ENCODE measurements at places on chromosomes 11 and 22.

DNA sequence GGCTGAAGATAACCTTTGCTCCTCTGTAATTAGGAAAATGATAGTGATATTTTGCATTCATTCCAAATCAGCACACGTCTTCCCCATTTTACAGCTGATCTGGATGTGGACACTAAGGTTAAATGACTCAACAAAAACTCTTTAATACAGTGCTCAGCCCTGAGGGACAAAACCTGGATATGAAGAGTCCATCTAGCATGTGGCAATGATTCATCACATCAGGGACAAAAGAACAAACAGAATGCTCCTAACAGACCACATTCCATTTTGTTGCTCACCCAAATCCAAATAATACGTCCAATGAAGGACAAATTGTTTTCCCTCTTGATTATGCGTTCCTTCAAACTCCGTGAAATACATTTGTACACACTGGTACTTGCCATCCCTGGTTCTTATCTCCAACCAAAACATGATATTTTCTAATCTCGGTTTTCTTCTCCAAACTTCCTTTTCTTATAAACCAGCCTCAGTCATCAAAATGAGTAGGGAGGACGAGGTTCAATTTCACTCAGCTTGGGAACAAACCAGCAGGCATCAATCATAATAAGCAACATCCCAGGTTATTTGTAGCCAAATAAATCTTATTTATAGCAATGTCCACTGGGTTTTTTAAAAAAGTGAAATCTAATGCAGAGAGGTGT lies 53.7 kb upstream of the MTMR2 start:
- DNase-seq: peak; percentile 46

GRCh38 chr11:108319541-108320145 lies 96.8 kb downstream of the ATM start:
- DNase-seq: no peak

- no peak for DNase-seq
Measured at GRCh38 chr22:26072621-26073020, 96.6 kb upstream of the SEZ6L start.

- no peak for DNase-seq
Measured at GRCh38 chr11:90223248-90223585, 368 bp upstream of the CHORDC1 start.

DNA sequence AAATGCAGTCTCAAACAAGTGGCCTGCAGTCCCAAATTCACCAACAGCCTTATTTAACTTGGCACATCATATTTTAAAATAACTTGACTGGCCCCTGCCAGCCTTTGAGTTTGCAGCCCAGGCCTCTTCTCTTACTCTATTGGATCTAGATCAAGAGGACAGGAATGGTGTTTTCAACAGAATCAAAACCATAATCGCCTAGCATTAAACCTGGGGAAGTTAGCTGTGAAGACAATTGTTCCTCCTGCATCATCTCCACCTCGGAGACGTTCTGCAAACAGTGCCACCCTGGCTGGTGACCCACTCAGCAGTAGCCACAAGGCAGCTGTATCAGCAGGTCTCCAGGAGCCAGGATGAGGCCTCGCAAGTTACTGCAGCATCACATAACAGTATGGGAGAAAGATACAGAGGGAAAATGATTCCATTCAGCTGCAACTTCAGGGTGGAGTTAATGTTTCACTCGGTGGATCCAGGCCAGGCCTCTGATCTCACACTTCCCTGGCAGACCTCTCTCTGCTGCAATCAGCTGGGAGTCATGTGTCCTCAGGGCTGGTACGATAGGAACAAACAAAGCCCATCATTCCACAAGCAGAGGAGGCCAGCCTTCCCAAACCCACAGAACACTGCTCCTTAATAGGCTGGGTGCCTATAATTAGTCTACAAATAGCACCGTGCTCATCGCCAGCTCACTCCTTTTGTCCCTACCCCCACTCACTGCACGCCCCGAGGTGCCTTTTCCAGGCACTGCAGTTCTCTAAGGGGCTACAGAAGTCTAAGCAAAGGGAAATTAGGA lies 18.6 kb upstream of the SCN2B start:
- peak; percentile 81 for DNase-seq

- no peak for DNase-seq
Measured at GRCh38 chr22:44801476-44801875, 49.1 kb downstream of the ARHGAP8 start.

DNA sequence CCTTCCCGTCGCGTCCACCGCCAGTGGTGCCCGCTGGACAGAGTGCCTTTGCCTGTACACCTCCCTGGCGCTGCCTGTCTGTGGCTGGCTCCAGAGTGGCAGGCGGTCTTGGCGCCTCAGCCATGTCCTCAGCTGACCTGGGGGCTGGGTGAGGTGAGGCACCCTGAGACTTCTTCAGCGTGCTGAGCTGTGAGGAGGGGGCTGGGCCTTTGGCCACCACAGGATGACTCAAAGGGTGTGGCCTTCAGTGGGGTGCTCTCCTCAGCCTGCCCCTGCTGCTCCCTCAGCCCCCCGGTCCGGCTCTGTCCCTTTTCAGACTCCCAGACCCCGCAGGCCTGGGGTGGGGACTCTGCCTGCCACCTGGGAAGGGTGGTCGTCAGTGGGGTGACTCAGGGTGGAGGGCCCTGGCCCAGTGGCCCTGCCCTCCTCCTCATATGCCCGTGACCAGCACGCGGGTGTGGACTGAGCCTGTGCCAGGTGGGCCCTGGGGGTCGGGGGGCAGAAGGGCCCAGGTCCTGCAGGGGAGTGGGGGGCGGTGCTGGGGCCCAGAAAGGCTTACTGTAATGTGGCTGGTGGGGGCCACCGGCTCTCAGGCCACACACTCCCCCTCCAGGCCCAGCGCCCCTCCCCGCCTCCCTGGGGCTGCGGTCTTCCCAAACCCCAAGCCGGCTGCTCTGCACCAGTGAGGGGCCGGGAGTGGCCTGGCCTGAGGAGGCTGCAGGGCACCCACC lies 15.9 kb downstream of the CRELD2 start:
- peak; percentile 20 for DNase-seq

DNA sequence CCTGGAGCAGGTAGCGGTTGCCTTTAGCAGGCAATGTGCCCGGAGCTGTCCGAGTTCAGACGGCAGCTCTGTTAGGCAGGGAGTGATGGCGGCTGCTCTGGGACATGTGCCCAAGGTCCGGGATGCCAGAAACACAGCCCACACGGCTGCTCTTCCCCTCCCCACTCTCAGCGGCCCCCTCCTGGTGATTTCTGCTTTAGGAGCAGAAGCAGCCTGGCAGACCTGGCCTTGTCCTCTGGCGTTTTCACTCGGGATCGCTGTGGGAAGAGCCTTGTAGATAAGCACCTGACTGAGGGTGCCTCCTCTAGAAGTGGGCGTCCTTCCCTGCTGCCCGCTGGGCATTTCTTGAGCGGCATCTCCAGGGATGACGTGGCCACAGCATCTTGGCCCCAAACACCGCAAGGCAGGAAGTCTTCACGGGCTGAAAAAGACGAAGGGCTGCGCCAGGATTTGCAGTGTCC lies 392.2 kb downstream of the TBC1D22A start:
- peak; percentile 80 for DNase-seq

- no peak for DNase-seq
Measured at GRCh38 chr11:80214413-80214812, 773.6 kb upstream of the TENM4 start.

GRCh38 chr11:123753110-123753509 lies 1.2 kb downstream of the OR6X1 start:
- no peak for DNase-seq

- peak; percentile 67 for DNase-seq
Measured at GRCh38 chr22:31876156-31876920, 68.0 kb upstream of the YWHAH start.

GRCh38 chr22:32800158-32800882 lies 1.2 kb upstream of the TIMP3 start:
- no peak for DNase-seq

DNA sequence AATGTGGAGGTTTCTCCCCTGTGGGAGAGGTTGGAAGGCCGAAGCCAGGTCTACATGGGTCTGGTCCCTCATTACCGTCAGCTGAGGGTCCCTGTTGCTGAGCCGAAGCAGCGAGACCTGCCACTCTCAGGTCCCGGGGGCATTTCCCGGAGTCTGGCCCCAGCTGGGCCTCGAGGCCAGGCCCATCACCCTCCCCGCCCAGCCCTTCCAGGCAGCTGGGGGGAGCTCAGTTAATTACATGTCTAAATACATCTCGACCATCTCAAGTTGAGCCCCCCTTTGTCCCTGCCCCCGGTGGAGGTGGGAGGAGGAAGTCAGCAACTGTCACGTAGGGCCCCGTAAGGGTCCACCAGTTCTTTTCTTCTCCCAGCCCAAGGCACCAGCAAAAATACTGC lies 3.6 kb downstream of the CDKN1C start:
- DNase-seq: no peak

DNA sequence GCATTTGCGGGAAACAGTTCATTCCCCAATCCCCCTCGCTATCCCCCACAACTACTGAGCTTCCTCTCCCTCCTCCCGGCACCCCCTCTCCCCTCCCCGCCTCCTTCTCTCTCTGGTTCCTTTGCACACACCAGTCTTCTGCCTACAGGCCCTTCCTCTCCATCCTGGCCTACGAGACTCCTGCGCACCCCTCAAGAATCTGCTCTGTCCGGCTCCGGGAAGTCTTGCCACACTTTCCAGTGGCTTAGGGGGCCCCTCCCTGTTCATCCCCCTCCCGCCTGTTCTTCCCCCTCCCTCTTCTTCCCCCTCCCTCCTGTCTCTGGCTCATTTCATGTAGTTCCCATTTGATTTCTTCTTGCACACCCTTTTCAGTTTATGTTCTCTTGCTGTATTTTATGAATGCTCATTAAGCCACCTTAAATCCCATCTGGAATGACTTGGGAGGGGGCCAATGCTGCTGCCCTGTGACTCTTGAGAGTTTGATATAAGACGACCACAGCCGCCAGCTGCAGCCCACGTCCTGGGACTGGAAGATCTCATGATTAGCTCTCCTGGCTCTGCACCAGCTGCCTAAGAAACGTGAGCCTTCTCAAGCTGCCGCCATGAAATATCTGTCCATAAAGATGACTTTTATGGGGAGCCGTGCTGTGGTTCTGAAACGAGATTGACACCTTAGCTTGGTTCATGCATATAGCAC lies 50.9 kb downstream of the RPS6KA4 start:
- DNase-seq: no peak

- DNase-seq: no peak
Measured at GRCh38 chr11:58999291-58999680, 60.0 kb downstream of the GLYATL1 start.

DNA sequence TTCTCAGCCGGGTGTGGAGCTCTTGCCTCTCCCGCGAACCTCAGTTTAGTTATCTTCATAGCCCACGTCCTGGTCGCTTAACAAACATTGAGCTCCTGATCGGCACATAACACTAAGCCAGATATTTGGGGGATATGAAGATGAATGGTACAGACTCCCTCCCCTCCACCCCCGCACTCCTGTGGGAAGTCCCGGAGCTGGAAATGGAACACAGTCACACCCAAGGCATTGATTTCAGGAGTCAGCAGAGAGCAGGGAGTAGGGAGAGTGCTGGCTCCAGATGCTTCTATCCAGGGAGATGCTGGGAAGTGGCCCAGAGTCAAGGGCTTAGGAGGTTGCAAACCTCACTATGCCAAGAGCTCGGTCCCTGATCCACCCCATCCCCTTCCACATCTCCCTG lies 26.1 kb upstream of the CABP7 start:
- DNase-seq: peak; percentile 29

GRCh38 chr11:83827520-83827919 lies 541.4 kb upstream of the CCDC90B start:
- DNase-seq: peak; percentile 1

- DNase-seq: no peak
Measured at GRCh38 chr22:41524251-41524661, 20.0 kb downstream of the POLR3H start.

GRCh38 chr11:93743291-93743690 lies 1.8 kb downstream of the C11orf54 start:
- no peak for DNase-seq

DNA sequence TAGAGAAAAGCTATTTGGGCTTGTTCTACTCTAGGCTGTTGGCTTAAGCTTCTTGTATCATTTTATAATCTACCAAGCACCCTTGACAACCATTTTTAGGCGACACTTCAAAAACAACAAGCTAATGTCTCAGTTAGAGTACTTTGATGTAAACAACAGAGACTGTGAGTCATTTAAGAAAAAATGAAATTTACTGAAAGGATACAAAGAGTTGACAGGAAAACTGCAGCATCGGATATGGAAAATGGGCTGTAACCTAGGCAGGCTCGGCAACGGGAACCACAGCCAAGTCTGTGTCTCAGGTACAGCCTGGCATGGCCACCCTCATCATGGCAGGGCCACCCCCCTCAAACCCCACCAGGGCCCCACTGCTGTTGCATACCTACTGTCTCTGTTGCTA lies 4.4 kb upstream of the RNF169 start:
- DNase-seq: no peak

- peak; percentile 78 for DNase-seq
Measured at GRCh38 chr22:20441631-20442484, 4.2 kb upstream of the SCARF2 start.

GRCh38 chr11:45031912-45032519 lies 81.3 kb upstream of the TP53I11 start:
- no peak for DNase-seq

- peak; percentile 53 for DNase-seq
Measured at GRCh38 chr11:94671553-94672366, 96.4 kb upstream of the AMOTL1 start.

DNA sequence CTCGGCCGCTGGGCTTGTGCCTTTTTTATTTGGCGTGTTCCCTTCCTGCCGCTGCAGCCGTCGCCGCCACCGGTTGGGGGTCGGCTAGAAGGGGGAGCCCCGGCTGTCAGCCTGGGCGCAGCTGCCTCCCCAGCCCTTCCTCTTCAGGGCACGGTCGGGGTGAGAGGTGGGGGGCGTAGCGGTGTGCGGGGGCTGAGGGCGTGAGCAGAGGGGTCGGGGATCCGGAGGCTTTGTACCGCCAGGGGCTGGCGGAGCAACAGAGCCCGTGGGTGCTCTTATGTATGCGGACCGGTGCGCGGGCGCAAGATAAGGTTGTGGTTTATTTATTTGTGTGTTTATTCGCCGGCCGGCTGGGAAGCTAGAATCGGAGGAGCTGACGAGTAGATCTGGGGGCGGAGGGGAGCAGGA lies 477 bp downstream of the ZBTB16 start:
- DNase-seq: peak; percentile 77

- no peak for DNase-seq
Measured at GRCh38 chr11:111300569-111300968, 2.2 kb downstream of the POU2AF3 start.

DNA sequence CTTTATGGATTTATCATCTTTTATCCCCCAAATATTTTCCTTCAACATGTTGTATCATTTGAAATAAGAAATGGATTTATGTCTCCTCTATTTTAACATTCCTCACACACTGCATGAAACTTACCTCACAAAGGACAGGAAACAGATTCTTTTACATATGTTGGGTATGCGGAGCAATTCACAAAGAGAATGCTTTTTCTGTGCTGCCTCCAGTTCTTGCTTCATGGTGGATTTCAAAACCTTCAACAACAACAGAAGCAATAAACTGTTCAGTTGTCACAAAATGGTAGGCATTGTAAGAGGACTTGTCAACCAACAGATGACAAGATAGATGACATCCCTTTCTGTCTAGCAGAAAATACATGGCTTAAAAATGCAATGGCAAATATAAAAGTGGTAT lies 36.5 kb upstream of the SLC22A24 start:
- DNase-seq: no peak

GRCh38 chr11:791658-792534 lies 2.0 kb upstream of the CEND1 start:
- DNase-seq: no peak

GRCh38 chr22:47032956-47033647 lies 270.7 kb downstream of the TBC1D22A start:
- DNase-seq: no peak

GRCh38 chr11:64060861-64061444 lies 25.2 kb downstream of the FLRT1 start:
- peak; percentile 65 for DNase-seq

All from foreskin fibroblast (primary cell).